ENCODE measurements at places on chromosomes 3 and 15.

DNA sequence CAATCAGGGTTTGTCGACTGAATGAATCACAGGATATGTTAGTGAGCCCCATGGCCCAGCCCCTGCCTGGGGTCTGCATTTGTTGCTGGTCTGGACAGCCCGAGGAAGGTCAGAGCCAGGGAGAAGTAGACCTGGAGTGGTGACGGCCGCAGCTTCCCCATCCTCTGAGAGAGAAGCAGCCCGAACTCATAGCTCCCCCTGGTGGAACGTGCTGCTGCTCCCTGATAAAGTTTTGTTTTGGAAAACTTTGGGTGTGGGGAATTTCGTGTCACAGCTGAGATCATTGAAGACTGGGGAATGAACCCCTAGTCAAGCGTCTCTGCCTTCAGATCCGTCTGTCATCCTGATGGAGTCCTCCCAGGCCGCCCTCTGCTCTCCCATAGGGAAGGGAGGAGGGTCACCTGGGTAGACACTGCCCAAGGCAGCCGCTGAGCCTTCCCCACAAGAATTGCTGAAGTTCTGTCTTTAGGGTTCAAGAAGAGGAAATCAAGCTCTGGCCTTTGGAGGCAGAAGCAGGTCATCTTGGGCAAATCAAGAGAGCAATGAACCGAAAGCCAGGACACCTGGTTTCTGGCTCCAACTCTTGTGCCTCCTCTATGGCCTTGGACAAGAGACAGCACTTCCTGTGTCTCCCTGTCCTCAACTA is 60.5 kb downstream of the GLDN start:
- DNase-seq = no peak

GRCh38 chr15:99476413-99477222 is 89.2 kb upstream of the MEF2A start:
- no peak for DNase-seq

DNA sequence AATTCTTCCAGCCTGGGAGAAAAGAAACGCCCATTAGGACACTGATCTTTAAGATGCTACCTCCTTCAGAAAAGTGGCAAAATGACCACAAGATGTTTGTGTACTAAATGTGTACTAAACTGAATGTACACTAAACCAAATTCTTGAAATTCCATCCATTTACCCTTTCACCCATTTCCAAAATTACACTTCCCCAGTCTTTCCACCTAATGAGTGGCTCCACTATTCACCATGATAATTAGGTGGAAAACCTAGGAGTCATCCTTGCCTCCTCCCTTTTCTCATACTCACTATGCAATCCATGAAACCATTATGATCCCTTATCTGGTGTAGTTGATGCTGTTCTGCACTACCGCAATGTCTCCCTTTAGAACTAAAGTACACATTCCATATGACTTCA is 452.1 kb upstream of the THBS1 start:
- DNase-seq = no peak

DNA sequence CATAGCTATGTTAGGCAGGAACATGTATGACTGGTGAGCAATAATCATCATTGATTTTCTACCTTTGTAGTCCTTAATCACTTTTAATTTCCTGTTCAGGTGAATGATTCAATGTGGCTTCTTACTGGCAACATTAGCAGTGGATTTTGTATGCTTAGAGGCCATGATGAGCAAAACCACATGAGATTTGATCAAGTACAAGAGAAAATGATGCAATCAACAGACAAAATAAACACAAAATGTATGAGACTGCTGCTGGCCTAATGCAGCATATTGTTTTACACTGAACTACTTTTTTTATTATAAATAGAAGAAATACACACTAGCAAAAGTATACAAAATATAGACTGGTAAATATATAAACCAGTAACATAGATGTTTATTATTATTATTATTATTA is 47.5 kb upstream of the SI start:
- DNase-seq = no peak

GRCh38 chr3:193932576-193932975 is 203.4 kb upstream of the HES1 start:
- no peak for DNase-seq

DNA sequence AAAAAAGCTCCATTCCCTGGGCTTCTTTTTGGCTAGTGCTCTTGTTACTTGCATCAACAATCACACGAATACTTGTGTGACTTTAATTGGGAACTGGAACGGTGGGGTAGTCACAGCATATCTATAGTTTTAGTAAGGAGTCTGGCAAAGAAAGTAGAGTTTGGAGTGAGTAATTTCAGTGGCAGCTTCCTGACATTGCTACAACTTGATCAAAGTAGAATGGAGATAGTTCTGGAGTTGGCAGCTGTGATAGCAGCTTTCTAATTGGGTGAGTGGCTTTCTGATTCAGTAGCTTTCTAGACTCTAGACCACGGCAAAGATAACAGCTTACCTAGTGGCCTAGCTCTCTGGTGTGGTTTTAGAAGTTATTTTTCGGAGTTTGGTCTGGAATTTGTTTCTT is 475.0 kb downstream of the TUSC7 start:
- no peak for DNase-seq

GRCh38 chr3:185937689-185938374 is at the start of gene TRA2B:
TSS of gene TRA2B (minus strand) at chr3:185938014. CDS start at chr3:185937860, 154 bp downstream.
- peak; percentile 95 for DNase-seq

DNA sequence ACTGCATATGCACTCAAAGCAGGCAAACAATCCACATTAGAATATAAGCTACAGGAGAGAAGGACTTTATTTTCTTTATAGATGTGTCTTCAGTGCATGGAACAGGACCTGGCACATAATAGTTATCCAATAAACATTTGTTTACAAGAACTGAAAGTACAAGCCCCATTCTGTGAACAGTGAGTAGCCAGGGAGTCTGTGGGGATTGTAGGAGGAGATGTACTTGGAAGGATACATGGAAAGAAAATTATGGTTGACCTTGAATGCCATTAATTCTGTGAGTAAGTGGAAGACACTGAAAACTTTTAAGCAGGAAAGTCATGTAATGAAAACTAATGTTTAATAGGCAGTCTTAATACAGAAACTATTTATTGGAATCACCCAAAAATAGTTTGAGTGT is 28.3 kb downstream of the MASP1 start:
- no peak for DNase-seq
